ENCODE measurements at places on chromosomes 2 and 18.

DNA sequence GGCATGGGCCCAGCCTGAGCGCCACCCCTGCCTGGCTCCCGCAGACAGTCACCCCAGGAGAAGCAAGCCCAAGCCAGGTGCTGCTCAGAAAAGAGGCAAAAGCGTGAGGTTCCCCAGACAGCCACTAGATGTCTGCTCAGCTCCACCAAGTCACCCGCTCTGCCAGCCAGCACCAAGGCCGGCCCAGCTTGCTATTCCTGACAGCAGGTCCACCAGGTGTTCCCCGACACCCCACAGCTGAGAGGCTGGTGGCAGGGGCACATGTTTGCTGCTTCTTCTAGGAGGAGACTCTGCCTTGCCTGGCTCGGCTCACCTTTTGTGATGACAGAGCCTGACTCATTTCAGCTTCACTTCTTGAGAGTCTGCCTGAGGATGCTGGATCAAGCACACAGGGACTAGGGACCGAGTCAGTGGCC, 206.7 kb downstream of the MGAT5 start:
- DNase-seq, result peak; percentile 14

GRCh38 chr2:24493713-24494112, 2.7 kb downstream of the NCOA1 start:
- DNase-seq, result no peak

DNA sequence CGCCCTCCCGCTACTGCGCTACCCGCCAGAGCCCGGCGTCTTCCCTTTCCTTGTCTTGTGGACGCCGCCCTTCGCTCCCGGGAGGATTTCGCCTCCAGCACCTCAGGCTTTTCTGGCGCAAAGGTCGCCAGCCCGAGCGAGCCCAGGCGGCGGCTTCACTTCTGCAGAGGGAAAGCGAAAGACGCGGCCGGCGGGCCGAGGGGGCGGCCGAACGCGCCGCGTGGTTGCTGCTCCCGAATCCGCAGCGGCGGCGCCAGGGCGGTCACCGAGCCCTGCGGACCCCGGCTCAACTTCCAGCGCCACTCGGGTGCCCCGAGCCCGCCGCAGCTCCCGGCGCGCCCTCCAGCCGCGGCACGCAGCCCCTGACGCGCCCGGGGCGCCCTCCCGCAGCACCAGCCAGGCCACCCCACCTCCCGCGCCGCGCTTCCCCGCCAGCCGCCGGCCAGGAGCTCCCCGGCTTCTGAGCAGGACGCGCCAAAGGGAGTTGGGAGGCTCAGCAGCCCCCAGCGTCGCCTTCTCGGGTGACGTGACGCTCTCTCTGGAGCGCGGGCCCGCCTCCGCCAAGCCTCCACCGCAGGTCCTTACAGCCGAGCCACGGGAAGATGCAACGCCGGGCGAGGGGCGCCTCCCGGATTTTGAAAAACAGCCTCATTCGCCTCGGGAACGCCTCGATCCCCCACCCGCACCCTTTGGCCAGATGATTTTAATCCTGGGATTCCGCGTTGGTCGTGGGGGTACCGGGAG, 84.9 kb upstream of the EPB41L3 start:
- DNase-seq, result no peak

- DNase-seq, result no peak
These were observed 167.2 kb downstream of the TCF4 start for GRCh38 chr18:55420665-55421307.

DNA sequence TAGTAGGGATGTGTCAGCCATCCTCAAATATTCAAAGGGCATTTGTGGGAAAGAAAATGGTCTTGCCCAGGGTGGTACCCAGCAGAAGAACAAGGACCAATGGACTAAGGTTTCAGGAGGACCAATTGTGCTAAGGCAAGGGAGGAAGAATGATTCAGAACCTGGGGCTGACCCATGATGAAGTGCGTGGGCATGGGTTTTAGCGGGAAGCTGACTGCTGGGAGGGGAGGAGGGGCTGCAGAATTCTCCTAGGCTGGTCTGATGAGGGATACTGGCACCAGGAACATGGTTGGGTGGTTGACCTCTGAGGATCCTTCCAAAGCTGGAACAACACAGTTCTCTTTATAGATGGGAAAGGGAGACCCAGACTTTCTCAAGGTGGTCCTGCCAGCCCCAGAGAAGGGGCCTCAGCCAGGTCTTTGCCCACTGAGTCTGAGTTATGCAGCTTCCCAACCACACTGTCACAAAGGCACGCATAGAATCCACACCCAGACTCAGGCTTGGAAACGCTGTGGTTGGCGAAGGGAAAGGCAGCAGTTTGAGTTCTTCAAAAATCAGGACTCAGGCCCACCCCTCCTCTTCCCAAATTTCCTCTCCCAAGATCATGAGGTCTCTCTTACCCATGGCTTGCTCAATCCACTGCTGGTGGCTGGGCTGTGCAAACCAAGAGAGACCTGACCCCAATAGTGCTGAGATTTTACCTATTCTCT, 37.3 kb downstream of the MARCO start:
- DNase-seq, result no peak

DNA sequence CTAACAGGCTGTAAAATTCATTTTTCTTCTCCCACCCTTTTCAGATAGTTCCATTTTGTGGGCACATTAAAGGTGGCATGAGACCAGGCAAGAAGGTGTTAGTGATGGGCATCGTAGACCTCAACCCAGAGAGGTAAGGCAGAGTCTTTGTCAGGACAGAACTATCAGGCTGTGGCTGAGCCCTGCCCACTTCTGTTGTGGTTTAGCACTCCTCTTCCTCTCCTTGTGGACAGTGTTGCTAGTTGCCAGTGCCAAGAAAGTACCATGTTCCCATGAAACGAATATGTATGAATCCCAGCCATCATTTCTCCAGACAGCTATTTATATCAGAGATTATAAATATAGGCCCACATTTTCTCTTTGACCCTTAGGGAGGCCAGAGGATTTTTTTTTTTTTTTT, 1.6 kb downstream of the LGALSL start:
- DNase-seq, result no peak

DNA sequence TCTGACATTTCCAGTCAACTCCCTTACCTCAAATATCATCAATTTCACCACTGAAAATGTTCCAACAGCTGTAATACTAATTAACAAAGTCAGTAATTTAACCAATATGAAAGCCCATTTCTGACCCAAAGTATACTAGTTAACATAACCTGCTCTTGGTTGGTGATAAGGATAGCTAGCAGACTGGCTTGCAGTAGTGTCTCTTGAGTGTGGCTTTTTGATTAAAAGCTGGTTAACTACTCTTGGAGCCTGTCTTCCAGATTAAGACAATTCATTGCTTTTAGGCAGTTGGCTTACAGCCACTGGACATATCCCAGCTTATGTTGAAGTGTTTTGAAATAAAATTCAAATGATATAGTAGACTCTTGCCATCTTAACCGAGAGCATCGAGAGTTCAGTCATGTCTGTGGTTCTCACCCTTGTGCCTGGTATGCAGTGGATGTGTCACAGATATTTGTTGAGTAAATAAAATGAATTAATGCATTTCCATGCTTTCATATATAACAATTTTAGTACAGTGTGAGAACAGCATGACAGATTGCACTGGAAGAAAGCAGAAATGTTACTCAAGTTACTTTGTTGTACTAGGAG, 158.1 kb downstream of the TANC1 start:
- DNase-seq, result no peak

DNA sequence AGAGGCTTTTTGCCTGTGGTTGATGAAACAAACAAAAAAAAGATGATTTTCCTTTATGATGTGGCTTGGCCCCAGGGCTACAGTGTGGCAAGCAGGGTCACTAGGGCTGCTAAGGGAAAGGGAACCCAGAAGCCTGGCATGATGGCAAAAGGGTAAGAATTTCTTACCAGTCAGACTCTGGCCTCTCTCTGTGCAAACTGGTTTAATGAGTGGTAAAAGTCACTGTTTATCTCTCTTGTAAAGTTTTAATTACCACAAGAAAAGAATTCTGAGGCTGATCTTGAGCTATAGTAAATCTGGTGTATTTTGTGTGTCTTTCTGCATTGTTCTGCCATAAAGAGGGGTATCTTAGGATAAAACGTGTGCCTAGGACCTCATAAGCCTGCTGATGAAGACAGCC, 275.4 kb downstream of the STK39 start:
- DNase-seq, result no peak

GRCh38 chr18:2880473-2880872, 33.7 kb downstream of the EMILIN2 start:
- no peak for DNase-seq

GRCh38 chr18:44325903-44326635, 354.6 kb upstream of the SETBP1 start:
- DNase-seq, result no peak

DNA sequence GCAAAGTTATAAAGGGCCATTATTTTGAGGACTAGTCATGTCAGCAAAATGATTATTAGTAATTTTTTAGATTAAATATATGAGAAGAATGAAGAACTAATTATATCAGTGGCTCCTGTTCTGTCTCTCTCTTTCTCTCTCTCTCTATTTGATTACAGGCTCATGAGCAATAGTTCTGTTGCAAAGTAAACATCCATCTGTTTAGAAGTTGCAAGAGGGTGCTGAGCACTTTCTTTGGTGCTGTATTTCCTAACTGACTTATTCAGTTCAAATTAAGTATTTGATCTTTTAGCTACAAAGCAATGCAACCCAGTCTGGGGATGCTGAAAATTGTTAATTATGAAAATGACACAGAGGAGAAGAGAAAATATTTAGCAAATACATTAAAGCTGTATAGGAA, 408.1 kb upstream of the UBE2E3 start:
- DNase-seq, result no peak

- DNase-seq, result no peak
These were observed 4.5 kb downstream of the RBMS1 start for GRCh38 chr2:160489111-160489510.

- DNase-seq, result no peak
These were observed 79.9 kb upstream of the FAM237A start for GRCh38 chr2:206562375-206562774.

GRCh38 chr2:128651000-128651399, 332.3 kb upstream of the HS6ST1 start:
- no peak for DNase-seq

GRCh38 chr2:11250400-11251196, 93.8 kb downstream of the ROCK2 start:
- DNase-seq, result no peak

GRCh38 chr2:94758546-94758945, 112.7 kb upstream of the TEKT4 start:
- DNase-seq, result no peak

DNA sequence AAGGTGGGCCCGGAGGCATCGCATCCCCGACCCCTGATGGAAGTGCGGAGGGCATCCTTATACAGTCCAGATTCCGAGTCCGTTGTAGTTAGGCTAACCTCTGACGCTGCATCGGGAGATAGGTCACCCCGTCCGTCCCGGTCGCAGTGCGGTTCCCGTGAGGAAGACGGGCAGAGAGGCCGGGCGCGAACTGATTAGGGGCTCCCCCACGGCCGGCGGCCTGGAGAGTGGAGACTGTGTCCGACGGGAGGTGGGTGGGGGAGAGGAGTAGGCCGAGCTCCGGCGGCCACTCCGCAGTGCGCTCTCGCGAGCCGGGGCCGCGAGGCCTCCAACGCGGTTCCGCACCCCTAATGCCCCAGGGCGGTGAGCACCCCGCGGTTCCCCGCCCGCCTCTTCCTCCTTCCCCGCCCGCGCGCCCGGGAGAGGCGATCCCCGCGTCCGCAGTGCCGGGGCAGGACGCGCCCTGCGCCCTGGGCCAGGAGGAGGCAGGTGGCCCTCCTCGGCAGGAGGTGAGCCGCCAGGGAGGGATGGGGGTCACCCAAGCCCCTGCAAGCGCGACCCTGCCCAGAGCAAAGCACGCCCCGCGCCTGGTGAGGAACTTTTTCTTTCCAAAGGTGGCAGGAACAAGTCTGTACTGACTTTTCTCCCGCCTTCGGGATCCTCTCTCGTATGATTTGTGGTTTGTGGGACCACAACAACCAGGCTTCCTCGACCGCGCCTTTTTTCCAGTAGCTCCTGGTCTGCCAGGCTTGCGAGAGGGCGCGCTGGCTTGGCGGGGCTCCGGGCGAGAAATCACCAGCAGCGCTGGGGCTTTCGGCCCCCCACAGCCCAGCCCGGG, 1.4 kb upstream of the SP5 start:
- no peak for DNase-seq

GRCh38 chr2:122680662-122681061, 925.2 kb downstream of the TSN start:
- no peak for DNase-seq

GRCh38 chr18:73948497-73948896, 199.1 kb downstream of the FBXO15 start:
- no peak for DNase-seq

DNA sequence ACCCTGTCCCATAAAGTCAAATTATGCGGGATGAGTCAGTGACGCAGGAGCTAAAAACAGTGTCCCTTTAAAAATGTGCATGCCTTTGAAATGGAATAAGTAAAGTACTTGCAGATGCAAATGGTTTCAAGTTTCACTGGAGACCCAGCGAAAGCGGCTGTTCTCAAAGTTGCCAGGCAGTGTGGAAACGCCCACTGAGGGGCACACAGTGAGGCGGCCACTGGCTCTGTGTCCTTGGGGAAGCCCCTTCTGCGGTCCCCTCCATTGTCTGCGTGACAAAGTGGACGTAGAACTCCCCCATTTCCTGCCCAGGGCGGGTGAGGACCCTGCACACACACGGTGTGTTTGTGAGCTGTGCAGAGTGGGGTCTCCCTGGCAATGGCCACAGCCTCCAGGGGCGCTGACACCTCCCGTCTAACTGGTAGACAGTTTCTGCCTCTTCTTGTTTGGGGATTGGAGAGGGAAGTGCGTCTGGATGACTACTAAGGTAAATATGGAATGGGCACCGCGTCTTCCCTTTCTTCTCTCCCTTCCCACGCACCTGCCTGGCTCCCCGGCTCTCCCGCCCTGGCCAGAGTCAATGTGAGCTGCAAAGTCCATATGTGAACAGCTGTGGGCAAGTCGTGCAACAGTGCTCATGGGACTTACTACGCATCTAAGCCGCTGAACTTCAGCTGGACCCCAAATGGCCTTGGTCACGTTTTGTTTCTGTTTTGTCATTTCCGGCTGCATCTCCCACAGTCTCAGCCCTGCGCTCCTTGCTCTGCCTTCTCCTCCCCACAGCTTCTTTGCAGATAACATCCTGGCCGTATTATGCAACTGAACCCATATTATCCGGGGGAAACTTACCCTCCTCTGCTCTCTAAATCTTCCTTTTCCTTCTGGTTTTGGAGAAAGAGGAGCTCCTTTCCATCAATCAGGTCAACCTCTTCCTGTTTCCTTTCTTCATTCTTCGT, 33.7 kb upstream of the ZNF516 start:
- DNase-seq, result no peak

GRCh38 chr18:65901522-65901921, 150.7 kb downstream of the CDH7 start:
- DNase-seq, result no peak

- DNase-seq, result no peak
These were observed 44.3 kb upstream of the GPR39 start for GRCh38 chr2:132372276-132372675.

GRCh38 chr18:31658670-31659575, 25.5 kb downstream of the B4GALT6 start:
- DNase-seq, result no peak

All from T-helper 17 cell (primary cell).